Activated CD8-positive, alpha-beta memory T cell treated with anti-CD3 and anti-CD28 coated beads for 1 hour (primary cell): ENCODE measurements at places on chromosomes 13 and 19.

- DNase-seq, result no peak
Measured at GRCh38 chr19:31818798-31819105, 469.5 kb upstream of the TSHZ3 start.

DNA sequence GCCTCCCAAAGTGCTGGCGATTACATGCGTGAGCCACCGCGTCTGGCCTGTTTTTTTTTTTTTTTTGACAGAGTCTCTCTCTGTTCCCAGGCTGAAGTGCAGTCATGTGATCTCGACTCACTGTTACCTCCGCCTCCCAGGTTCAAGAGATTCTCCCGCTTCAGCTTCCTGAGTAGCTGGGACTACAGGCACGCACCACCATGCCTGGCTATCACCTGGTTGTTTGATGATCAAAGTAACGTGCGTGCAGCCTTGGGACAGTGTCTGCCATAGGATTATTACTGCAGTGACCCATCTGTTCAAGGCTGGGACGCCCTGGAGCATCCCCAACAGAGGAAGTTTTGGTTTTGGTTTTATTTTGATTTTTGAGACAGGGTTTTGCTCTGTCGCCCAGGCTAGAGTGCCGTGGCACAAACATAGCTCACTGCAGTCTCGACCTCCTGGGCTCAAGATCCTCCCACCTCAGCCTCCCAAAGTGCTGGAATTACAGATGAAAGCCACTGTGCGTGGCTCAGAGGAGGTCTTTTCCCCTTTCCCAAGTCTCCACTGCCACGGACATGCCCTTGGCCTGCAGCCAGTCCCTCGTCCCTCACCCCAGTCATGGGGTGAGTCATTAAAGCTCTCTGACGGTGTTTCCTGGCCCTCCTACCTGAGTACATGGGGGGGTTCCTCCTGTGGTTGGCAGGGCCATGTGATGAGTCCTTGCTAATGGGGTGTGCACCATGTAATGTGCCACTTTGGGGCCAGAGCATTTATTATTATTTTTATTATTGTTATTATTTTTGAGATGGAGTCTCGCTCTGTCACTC, 65.6 kb downstream of the IER2 start:
- no peak for DNase-seq

- no peak for DNase-seq
Measured at GRCh38 chr13:46361276-46361934, 25.6 kb downstream of the RUBCNL start.

DNA sequence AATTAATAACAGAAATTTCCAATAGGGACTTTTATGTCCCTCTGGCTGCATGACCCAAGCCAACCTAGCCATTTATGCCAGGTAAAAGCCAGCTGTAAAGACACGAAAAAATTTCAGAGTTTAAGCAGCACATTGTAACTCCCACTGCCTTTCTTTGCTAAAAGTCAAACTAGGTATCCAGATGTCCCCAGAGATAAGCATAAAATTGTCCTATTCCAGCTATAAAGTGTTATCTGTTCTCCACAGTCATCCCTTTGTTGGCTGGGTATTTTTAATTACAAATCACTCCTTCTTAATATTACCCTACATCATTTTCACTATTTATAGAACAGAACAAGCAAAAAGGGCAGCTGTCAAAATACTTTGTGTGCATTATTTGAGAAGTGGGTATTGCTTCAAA, 3.2 kb upstream of the ZNF154 start:
- DNase-seq, result no peak

GRCh38 chr13:32960626-32961025, 55.6 kb upstream of the KL start:
- DNase-seq, result no peak

GRCh38 chr13:44879452-44880058, 109.7 kb downstream of the NUFIP1 start:
- no peak for DNase-seq

DNA sequence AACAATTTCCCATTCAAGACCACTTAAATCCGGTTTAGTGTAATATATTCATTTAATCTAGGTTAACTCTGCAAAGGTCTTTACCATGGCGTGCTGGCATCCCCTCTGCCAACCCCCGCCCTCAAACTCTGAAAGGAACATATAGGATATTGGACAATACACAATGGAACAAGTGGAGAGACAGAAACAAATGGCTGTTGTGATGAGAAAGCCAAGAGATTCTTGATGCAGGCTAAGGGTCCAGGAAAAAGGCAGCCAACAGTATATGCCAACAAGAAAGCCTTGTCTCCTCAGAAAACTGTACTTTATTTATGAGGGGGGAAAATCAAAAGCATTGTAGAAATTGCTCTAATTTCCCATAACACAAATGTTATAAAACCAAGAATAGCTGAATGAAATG, 407.3 kb upstream of the SGCG start:
- no peak for DNase-seq

DNA sequence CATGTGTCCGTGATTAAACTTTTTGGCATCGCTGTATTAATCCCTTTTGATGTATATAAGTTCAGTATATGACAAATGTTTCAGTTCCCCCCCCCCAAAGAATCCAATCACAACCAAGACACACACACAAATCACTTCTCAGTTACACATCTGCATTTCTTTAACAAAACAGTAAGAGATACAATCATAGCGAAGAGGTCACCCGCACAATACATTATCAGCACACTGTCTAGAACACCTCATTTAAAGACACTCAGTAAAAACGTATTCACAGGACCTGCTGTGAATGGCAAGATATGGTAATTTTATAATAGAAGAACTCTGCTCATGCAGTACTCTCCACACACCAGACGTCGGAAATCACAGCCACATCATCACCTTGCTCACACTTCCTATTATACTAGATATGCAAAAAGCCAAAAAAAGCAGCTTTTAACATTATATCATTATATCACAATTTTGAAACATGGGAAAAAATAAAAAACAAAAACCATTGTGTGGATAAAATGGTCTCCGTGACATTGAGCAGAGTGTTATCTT, 71.4 kb upstream of the XPO4 start:
- no peak for DNase-seq

GRCh38 chr13:73062468-73062867, 3.7 kb downstream of the KLF5 start:
- DNase-seq, result no peak

- no peak for DNase-seq
Measured at GRCh38 chr13:106859533-106859904, 291.6 kb upstream of the ARGLU1 start.

GRCh38 chr13:108483981-108484380, 145.4 kb upstream of the MYO16 start:
- DNase-seq, result no peak

- no peak for DNase-seq
Measured at GRCh38 chr13:102768909-102769308, 4.7 kb downstream of the TEX30 start.

GRCh38 chr13:37701972-37702371, 103.4 kb upstream of the POSTN start:
- DNase-seq, result no peak

DNA sequence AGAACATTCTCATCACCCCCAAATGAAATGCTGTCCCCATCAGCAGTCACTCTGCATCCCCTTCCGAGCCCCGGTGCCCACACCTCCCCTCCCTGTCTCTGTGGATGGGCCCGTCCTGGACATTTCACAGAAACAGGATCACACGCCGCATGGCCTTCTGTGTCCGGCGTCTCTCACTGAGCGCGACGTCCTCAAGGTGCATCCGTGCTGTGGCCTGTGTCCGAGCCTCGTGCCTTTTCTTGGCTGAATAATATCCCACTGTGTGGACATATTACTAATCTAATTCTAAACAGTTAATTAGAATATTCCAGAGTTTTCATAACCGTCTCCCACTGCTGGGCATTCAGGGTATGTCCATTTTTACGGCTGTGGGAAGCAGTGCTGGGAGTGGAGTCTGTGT, 8.7 kb downstream of the NDUFS7 start:
- no peak for DNase-seq
